B cell (primary cell): ENCODE measurements at places on chromosomes 13 and 19. TPM values are rescaled to one million over a fixed set of nuclear protein-coding genes. Genes with fewer than 3 reads are reported as not detected.

NPHS1 gene
- not detected in 2 replicates for total RNA-seq

DNA sequence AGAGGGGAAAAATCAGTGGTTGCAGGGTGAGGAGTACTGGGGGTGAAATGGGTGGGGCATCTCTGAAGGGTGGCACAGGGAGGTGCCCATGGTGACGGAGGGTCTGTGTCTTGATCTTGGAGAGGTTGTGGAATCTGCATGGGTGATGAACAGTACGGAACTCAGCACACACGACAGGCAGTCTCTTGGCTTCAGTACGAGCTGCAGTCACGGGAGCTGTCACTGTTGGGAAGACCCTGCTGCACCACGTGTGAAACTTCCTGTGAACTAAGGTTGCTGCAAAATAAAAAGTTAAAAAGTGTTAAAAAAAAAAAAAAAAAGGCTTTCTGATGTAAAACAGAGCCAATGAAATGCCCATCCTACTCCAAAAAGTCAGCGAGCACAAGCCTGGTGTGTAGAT is 34.3 kb downstream of the TEX29 start:
- no peaks in the 10 kb centered on the region for H3K36me3 ChIP-seq
- no peak for DNase-seq
- no peaks in the 10 kb centered on the region for H3K27me3 ChIP-seq
- H3K27ac ChIP-seq: no peak overlapping the region
- no peaks in the 10 kb centered on the region for H3K4me1 ChIP-seq

- H3K27ac ChIP-seq: peak within 1 kb of the TSS; percentile 93
- H3K27me3 ChIP-seq: no peaks in the 10 kb centered on the region
- H3K4me3 ChIP-seq: peak within 1 kb of the TSS; percentile 94
- peaks cover 30% of the 10 kb centered on the region for H3K4me1 ChIP-seq
- DNase-seq: peak; percentile 93
- peaks cover 32% of the 10 kb centered on the region for H3K36me3 ChIP-seq
These were observed at the start of gene TRIM13 for GRCh38 chr13:49996951-49997895. Gene TRIM13, plus strand, starts transcription at chr13:49997042. Its CDS starts 14,899 bp downstream, at chr13:50011941.

KASH5 gene
- total RNA-seq: 0.74 and 1.4 TPM in 2 replicates

ZGLP1 gene
- 6.4 and 7.4 TPM in 2 replicates for total RNA-seq

- H3K27me3 ChIP-seq: no peaks in the 10 kb centered on the region
- peaks cover 3% of the 10 kb centered on the region for H3K4me1 ChIP-seq
- H3K27ac ChIP-seq: peak within 1 kb of the TSS; percentile 79
- peaks cover 2% of the 10 kb centered on the region for H3K36me3 ChIP-seq
These were observed at the start of the genes C19orf44 and CALR3 for GRCh38 chr19:16495982-16496612. Gene C19orf44, plus strand, starts transcription at chr19:16496394. Its CDS starts 4,399 bp downstream, at chr19:16500793. Gene CALR3, minus strand, starts transcription at chr19:16496167. Its CDS starts 38 bp downstream, at chr19:16496129.

DNA sequence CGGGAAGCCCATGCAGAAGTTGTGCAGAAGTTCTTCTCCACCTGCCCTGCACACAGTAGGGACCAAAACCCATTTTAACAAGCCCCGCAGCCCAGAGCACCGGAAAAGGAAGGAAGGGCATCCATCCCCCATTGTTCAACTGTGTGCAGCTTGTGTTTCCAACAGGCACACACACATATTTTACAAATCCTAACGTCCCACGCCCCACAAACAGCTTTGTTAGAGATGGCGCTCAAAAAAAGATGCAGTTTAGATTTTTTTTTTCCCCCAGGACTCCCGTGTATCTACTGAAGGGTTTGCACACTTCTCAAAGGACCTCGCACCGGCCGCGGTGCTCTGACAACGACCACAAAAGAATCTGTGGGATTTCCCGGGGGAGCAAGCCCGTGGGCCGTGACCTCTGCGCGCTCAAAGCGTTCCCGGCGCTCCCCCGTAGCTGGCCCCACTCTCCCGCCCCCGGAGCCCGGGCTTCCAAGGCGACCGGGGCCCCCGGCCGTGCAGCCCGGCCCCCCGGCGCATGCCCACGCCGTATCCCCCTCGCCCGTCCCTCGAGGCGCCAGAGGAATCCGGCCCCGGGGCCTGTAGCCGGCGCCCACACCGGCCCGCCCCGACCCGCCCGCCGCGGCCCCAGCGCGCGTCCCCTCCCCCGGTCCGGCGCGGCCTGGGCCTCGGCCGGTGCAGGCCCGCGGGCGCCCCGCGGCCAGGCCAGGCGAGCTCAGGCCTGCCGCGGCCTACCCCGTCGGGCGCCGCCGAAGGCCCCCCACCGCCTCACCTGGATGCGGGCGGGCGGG is 523 bp downstream of the ELAVL1 start:
- H3K4me3 ChIP-seq: peak overlapping the region; percentile 23
- peaks cover 25% of the 10 kb centered on the region for H3K4me1 ChIP-seq
- DNase-seq: peak; percentile 51
- no peaks in the 10 kb centered on the region for H3K27me3 ChIP-seq
- no peak overlapping the region for H3K27ac ChIP-seq
- peaks cover 2% of the 10 kb centered on the region for H3K36me3 ChIP-seq

KLK3 gene
- not detected in 2 replicates for total RNA-seq

GRCh38 chr13:50250401-50250800 is 235.2 kb downstream of the KCNRG start:
- H3K4me3 ChIP-seq: no peak overlapping the region
- no peak for DNase-seq
- H3K27ac ChIP-seq: no peak overlapping the region
- peaks cover 6% of the 10 kb centered on the region for H3K4me1 ChIP-seq

C19orf85 gene
- not detected in 2 replicates for total RNA-seq

GRCh38 chr13:33033051-33033812 is 17.0 kb downstream of the KL start:
- H3K36me3 ChIP-seq: no peaks in the 10 kb centered on the region
- peak overlapping the region; percentile 7 for H3K4me3 ChIP-seq
- peaks cover 3% of the 10 kb centered on the region for H3K27me3 ChIP-seq
- H3K27ac ChIP-seq: no peak overlapping the region
- DNase-seq: peak; percentile 23
- H3K4me1 ChIP-seq: no peaks in the 10 kb centered on the region

ACER1 gene
- total RNA-seq: not detected in 2 replicates

RASL11A gene
- 0.89 and 1.0 TPM in 2 replicates for total RNA-seq

DNA sequence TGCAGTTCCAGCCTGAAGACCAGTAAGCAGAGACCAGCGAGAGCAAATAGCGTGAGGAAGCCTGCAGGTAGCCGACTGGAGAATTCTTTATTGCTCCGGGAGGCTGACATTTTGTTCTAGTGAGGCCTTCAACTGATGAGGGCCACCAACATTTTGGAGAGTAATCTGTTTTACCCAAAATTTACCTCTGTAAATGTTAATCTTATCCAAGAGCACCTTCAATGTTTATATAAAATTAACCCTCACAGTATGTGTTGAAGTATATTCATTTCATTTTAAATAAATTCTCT is 546.4 kb upstream of the SLITRK5 start:
- no peak overlapping the region for H3K4me3 ChIP-seq
- H3K27ac ChIP-seq: no peak overlapping the region
- H3K4me1 ChIP-seq: no peaks in the 10 kb centered on the region
- H3K27me3 ChIP-seq: no peaks in the 10 kb centered on the region
- H3K36me3 ChIP-seq: no peaks in the 10 kb centered on the region

- H3K27me3 ChIP-seq: peaks cover 33% of the 10 kb centered on the region
- H3K4me3 ChIP-seq: no peak overlapping the region
- no peak overlapping the region for H3K27ac ChIP-seq
- H3K4me1 ChIP-seq: peaks cover 44% of the 10 kb centered on the region
- no peak for DNase-seq
These were observed 1.4 kb upstream of the ICAM4 start for GRCh38 chr19:10285393-10285792.

GRCh38 chr13:27440408-27440807 is 10.0 kb downstream of the MTIF3 start:
- H3K4me3 ChIP-seq: no peak overlapping the region
- DNase-seq: no peak
- peaks cover 25% of the 10 kb centered on the region for H3K4me1 ChIP-seq
- no peaks in the 10 kb centered on the region for H3K27me3 ChIP-seq
- H3K27ac ChIP-seq: peak overlapping the region; percentile 3
- peaks cover 6% of the 10 kb centered on the region for H3K36me3 ChIP-seq

THSD8 gene
- total RNA-seq: 2.1 TPM in 1 of 2 replicates, not detected in the other
